ENCODE measurements at places on chromosomes 7 and 10.

GRCh38 chr10:45091968-45092367, 91.2 kb downstream of the ZNF22 start:
- DNase-seq: no peak

- DNase-seq: no peak
These were observed 46.8 kb downstream of the PDE1C start for GRCh38 chr7:32023376-32023775.

GRCh38 chr7:133478591-133479135, 225.8 kb downstream of the EXOC4 start:
- DNase-seq: no peak

DNA sequence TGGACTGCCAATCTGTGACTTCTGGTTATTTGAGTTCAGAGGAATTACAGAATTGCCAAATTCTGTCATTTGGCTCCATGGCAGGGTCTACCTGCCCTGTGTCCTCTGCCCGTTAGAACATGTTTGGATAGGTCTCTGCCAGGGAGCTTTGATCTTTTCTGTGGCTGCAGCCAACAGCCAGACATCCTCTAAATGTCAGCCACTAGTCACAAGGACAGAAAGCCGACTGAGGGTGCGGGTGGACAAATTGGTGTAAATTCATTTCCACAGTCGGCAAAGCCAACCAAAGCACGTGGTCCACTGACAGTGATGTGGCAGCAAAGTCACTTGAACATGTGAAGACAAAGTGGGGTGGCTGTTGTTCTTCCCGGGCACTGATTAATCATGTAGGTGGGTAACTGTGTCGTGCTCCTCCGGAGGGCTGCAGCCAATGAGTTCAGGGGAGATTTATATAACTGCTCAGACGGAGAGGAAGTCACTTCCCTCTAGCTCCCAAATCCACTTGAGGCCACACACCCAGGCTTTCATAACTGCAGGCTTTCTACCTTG, 26.7 kb upstream of the CAMK1D start:
- DNase-seq: no peak

DNA sequence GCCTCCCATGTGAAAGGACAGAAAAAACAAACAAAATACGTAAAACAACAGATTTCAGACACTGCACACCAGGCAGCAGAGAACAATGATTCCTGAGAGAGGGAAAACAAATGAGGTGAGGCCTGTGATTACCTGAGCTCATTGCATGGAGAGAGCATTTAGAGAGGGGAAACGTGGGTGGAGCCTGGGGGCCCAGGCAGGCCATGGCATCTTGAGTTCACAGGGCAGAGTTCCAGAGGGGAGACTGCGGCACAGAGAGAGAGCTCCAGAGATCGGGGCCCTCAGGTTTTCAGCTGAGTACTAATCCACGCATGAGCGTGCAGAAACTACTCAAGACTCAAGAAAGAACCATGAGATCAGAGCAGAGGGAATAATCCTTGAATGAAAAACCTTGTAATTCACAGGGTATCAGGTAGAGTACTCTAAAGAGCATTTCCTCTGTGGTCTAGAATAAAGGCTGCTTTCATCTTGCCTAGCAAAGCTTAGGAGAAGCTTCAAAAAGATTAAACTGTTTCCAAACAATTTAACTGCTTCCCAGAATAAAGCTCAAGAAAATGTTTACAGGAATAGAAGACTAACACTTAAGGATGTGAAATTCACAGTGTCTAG, 46.6 kb upstream of the ARHGAP12 start:
- DNase-seq: no peak

GRCh38 chr7:116443646-116444045, 55.9 kb upstream of the CAV2 start:
- DNase-seq: no peak

DNA sequence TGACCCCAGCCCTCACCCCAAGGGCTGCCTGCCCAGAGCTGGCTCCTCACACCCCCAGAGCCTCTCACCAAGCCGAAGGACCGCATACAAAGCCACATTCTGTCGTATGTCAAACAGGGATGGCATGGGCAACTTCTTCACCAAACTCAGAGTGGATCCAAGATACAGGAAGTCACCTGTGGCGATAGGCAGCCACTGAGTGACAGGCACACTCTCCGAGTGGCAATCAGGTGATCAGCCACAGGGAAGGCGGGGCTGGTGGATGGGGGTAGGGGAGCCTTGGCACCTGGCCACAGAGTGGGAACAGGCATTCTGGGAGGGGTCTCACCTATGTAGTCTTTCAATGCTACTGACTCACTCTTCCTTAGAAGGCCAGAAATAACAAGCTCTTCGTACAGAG, 7.1 kb upstream of the ASB10 start:
- no peak for DNase-seq

DNA sequence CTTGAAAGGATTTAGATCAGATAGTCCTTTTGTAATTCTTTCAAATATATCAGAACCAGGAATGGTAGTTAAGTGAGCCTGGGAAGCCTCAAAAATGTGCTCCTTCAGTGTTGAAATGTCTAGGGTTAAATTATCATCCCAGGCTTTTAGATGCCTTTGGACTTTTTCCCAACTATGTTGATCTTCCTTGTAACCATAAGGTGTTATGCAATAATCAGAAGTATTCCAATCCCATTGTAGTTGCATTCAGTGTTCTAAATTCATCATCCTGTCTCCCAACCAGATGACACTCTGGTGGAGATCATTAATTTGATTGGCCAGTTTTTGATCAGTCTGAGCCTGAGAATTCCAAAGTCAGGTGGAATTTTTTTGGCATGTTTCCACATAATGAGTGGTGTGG, 35.1 kb upstream of the AKR1C2 start:
- DNase-seq: no peak

DNA sequence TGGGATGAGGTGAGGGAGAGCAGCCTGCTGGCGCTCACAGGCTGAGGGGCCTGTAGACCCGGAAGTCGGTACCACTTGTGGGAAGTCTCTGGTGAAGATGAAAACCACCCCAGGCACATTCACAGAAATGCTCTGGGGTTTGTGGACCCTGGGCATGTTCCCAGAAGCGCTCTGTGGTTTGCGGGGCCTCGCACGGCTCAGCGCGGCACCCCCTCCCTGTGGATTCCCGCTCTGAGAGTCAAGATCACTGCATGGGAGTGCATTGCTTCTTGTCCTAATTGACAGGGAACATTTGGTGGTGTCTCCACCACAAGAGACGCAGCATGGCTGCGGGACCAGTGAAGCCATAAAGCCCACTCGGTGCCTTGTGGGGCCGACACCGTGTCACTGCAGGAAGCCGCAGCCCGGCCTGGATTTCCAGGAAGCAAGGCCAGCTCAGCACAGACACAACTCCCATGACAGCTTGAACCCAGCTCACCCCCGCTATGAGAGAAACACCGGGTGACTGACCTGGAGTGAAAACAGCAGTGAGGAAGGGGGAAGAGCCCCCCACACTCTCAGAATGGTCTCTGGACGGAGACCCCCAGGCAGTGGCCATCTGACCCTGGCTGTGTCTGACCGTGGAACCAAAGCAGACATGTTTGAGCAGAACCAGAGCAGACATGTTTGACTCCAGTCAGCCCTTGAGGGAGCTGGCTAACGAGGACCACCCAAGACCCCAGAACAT, 157.2 kb downstream of the PTPRN2 start:
- DNase-seq: no peak

DNA sequence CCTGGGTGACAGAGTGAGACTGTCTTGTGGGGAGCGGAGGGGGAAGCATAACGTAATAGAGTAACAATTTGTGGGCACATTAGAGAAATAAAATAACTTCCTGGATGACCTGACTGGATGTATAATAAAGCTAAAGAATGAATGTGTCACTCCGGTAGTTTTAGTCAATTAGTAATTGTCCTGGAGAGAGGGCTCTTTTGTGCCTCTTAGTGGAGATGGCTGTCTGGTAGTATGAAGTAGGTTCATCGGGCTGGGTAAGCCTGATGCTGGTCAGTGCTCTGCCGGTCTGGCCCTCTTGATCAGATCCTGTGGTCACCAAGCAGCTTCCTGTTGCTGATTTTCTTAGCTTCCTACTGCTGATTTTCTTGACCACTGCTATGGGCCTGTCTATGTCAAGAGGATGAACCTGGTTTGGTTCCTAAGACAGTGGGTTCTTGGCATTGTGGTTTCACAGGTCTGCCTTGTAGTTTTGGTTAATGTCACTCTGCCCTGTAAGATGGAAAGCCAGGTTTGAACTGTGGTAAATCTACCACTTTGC, 34.1 kb downstream of the ZRANB1 start:
- DNase-seq: no peak

DNA sequence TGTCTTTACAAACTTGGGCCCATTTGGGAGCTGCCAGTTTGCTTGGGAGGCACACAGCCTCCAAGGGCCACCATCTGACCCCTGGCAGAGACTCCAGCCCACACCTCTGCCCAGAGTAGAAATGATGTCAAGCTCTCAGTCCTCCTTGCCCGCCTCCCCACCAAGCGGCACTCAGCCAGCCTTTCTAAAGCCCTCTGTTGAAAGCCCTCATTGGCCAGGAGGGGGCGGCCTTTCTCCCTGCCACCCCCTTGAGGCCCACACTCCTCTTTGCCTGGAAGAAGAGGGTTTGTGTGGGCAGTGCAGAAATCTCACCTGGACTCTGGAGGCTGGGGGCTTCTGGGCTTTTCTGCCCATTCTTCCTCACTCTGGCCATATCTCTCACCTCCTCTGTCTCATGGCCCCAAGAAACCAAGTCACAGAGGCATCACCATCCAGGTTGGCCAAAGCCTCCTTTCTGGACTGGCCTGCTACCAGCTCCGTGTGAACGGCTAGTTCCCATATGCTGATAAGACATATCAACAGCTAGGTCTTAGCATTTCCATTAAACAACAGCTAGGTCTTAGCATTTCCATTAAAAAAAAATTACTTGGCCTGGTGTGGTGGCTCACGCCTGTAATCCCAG, 36.1 kb downstream of the UBTD1 start:
- no peak for DNase-seq

GRCh38 chr7:86786376-86786775, 142.7 kb downstream of the GRM3 start:
- DNase-seq: no peak

DNA sequence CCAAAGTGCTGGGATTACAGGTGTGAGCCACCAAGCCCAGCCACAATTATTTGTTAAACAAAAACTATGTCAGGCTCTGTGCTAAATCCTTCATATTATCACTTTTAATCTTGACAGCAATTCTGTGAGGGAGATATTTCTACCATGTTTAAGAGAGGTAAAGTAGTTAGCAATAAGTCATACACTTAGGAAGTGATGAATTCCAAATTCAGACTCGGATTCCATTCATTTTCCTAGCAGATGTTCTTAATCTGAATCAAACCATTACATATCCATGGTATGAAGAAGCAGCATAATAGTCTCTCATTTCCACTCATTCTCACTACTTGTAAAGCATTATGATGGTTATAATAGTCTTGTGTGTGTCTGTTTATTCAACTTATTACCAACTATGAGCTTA, 2.9 kb upstream of the CD36 start:
- DNase-seq: no peak

GRCh38 chr10:17655567-17656146, 11.7 kb downstream of the STAM start:
- DNase-seq: no peak

GRCh38 chr7:98753989-98754479, 115.8 kb downstream of the TMEM130 start:
- DNase-seq: no peak

DNA sequence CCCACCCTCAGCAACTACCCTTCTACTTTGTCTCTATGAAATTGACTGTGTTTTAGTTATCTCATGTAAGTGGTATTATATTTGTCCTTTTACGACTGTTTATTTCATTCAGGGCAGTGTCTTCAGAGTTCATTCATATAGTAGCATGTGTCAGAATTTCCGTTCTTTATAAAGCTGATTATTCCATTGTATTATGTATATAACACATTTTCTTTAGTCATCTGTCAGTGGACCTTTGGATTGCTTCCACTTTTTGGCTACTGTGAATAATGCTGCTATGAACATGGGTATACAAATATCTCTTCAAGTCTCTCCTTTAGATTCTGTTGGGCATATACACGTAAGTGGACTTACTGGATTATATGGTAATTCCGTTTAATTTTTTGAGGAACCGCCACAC, 14.5 kb downstream of the SLF2 start:
- DNase-seq: no peak

GRCh38 chr7:27922907-27923641, 183.1 kb downstream of the TAX1BP1 start:
- no peak for DNase-seq

DNA sequence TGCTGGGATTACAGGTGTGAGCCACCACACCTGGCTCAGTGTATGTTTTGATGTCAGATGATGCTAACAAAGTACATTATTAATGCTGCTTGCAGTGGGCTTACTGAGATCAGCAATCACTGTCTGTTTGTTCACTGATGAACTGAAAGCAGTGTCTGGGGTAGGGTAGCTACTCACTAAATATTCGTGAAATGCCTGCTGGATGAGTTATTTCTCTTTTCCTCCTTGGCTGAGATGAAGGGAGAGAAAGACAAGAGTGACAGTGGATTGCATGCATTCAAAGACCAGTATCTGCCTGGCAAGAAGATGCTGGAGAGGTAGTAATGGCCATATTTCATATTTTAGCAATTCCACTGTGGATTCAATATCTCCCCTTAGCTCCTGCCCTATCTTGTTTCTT, 32.3 kb downstream of the FAM107B start:
- no peak for DNase-seq

DNA sequence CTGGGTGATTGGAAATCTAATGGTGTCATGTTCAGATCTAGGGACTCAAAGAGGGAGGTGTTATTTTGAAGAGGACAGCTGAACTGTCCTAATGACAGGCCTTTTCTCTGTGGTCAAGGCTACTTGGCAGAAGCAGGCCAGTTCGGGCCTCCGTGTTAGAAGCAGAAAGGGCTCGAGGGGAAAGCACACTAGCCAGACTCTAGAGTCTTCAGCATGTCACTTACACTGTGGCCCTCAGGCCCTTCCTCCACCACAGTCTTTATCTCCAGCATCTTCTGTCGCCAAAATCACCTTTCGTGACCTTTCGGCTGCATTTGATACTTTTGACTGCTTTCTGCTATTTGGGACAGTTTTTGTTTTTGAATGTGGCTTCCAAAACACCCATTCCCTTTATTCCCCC, 123.3 kb downstream of the CNNM2 start:
- DNase-seq: no peak

DNA sequence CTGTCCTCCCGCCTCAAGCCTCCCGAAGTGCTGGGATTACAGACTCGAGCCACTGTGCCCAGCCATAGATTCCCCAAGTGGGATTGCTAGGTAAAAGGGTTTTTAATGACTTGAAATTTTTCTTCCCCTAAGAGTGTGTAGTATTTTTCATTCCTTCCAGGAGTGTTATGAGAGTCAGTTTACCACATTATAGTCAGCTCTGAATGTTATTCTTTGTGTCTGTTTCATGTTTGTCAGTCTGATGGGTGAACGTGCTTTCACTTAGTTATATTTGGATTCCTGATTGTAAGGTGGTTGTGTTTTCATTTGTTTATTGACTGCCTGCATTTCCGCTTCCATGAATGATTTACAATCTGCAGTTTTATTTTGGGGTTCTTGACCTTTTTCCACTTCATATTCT, 6.3 kb downstream of the ZNF212 start:
- DNase-seq: no peak

Measured in epithelial cell of proximal tubule (primary cell).